ENCODE measurements at places on chromosomes 11 and 22. TPM values are rescaled to one million over a fixed set of nuclear protein-coding genes. Genes with fewer than 3 reads are reported as not detected.

Gene HEPHL1
- total RNA-seq, result not detected

Gene GGTLC3
- total RNA-seq, result not detected

Gene ZNF215
- 5.7 TPM for total RNA-seq

Gene OR8A1
- not detected for total RNA-seq

Gene LRRC32
- total RNA-seq, result 6.9 TPM

Gene OR51F1
- total RNA-seq, result not detected

Gene YPEL4
- not detected for total RNA-seq

Gene TRIM6
- 7.1 TPM for total RNA-seq

Gene RAB39A
- total RNA-seq, result not detected

Gene IFT27
- 20.5 TPM for total RNA-seq

Gene SCGB1C1
- not detected for total RNA-seq

Gene ARFIP2
- 87.0 TPM for total RNA-seq

Gene SORL1
- 1.4 TPM for total RNA-seq

Gene VPREB3
- total RNA-seq, result not detected

Gene MYRF
- total RNA-seq, result 2.6 TPM

Gene POTEH
- not detected for total RNA-seq

Gene INPPL1
- total RNA-seq, result 98.0 TPM

Gene ASCC2
- 21.4 TPM for total RNA-seq

Gene EIF3L
- total RNA-seq, result 369 TPM

Gene CHRNA10
- total RNA-seq, result 0.71 TPM

Gene OR52E8
- not detected for total RNA-seq

Gene CCDC15
- 8.0 TPM for total RNA-seq

Gene APOA1
- not detected for total RNA-seq

Gene CFAP300
- total RNA-seq, result 12.1 TPM

Gene MMP20
- total RNA-seq, result not detected

Gene TREH
- not detected for total RNA-seq

Gene MAP6
- total RNA-seq, result 0.89 TPM

Gene JHY
- 3.2 TPM for total RNA-seq

Gene ZNF214
- total RNA-seq, result 2.3 TPM

Gene TOM1
- total RNA-seq, result 28.0 TPM

Gene TEAD1
- 63.6 TPM for total RNA-seq

Gene VPS26B
- 35.5 TPM for total RNA-seq

Gene OR4A16
- total RNA-seq, result not detected

Gene PATE4
- total RNA-seq, result not detected

Gene STARD10
- total RNA-seq, result 20.6 TPM

Gene ART5
- not detected for total RNA-seq

Gene SDF2L1
- 45.6 TPM for total RNA-seq

Gene TMEM123
- total RNA-seq, result 84.0 TPM

Gene YAP1
- total RNA-seq, result 91.8 TPM

Gene KRTAP5-8
- not detected for total RNA-seq

Gene PRR33
- total RNA-seq, result not detected

Gene OR5A2
- total RNA-seq, result not detected

Gene MYO18B
- not detected for total RNA-seq

Gene OR10A6
- total RNA-seq, result not detected

Gene MPPED2
- not detected for total RNA-seq

Gene ACTN3
- under 0.01 TPM for total RNA-seq

Gene BAIAP2L2
- total RNA-seq, result 27.3 TPM

Gene CBLIF
- not detected for total RNA-seq

Gene PHLDA2
- 64.9 TPM for total RNA-seq

Gene RBMXL2
- total RNA-seq, result not detected

Gene APOBEC3B
- 29.6 TPM for total RNA-seq

Gene DUSP8
- total RNA-seq, result 0.58 TPM

Gene A4GALT
- total RNA-seq, result 8.3 TPM

Gene GRIK4
- total RNA-seq, result not detected

Gene PNPLA5
- not detected for total RNA-seq

Gene KRTAP5-10
- total RNA-seq, result not detected

Data from myometrial cell (primary cell).